ENCODE measurements at places on chromosomes 1 and 21.

GRCh38 chr1:51381964-51382363, 51.6 kb upstream of the TTC39A start:
- no peak for DNase-seq

- DNase-seq, result peak; percentile 64
These were observed 17.5 kb upstream of the RAB4A start for GRCh38 chr1:229253151-229253974.

GRCh38 chr21:15408089-15408488, 321.7 kb upstream of the USP25 start:
- DNase-seq, result no peak

DNA sequence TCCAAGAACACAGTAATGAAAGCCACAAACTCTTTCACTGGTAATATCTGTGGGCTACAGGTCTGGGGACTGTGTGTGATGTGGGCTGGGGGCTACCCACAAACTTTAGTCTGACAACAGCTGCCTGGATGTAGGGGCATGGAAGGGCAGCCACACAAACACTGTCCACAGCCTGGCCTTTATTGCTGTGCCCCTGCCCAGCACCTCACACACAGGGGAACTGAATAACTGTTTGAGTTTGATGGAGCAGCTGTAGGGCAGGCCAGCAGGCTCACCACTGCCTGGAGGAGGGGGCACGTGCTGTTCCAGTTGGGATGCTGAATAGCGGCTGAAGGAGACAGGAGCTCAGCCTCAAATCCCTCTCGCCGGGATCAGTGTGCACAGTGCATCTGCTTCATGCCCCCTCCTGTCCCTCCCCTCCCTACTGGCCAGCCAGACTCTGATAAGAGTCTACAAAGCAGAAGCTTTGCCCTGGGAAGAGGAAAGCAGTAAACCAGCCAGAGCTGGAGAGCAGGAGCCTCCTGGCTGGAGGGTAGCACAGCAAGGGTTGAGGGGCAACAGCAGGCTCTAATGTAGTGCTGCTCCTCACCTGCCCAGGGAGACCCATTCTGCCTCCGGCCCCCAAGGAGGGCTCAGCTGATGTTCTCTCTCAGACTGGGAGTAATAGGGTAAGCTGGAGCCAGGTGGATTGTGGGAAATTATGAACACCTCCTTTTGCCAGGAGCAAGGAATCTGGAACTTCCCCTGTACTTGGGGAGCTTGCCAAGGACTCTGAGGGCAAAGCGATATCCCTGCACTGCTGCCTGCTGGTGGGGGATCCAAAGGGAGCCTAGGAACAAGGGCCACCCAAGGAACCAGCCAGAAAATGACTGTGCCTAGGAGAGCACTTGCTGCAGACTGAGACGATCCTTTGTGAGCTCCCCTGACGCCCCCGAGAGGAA, 70.2 kb upstream of the GOLT1A start:
- no peak for DNase-seq

GRCh38 chr1:215772151-215772550, 205.0 kb downstream of the KCTD3 start:
- DNase-seq, result no peak

DNA sequence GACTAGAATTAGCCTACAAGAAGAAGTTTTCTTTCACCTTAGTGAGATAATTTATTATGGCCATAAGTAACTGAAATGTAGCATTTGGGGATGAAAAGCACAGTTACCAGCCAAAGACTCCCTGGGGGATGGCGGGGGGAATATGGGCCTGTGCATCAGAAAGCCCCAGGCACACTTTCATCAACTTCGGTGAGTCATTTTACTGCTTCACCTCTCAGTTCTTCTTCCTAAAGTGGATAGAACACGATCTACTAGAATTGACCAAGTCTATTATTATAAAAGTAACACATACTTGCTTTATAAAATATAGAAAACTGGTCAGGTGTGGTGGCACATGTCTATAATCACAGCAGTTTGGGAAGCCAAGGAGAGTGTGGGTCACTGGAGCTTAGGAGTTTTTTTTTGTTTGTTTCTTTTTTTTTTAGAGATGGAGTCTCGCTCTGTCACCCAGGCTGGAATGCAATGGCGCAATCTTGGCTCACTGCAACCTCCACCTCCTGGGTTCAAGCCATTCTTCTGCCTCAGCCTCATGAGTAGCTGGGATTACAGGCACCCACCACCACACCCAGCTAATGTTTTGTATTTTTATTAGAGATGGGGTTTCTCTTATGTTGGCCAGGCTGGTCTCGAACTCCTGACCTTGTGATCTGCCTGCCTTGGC, 141.8 kb downstream of the ZZZ3 start:
- no peak for DNase-seq

DNA sequence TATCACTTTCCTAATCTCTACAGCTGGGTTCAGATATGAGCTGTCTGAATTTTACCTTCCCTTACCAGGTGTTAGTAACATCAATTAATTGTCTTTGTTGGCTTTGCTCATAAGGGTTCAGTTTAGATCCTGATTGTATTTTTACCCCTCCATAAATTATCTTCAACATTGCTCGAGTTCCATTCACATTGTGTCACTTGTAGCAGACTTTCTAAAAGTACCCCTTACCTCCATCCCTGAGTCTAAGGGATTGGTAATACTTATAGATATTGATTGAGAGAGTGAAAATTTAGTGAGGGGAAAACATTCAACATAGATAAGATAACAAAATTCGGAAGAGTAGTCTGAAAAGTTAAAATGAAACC, 7.3 kb downstream of the RASAL2 start:
- no peak for DNase-seq

DNA sequence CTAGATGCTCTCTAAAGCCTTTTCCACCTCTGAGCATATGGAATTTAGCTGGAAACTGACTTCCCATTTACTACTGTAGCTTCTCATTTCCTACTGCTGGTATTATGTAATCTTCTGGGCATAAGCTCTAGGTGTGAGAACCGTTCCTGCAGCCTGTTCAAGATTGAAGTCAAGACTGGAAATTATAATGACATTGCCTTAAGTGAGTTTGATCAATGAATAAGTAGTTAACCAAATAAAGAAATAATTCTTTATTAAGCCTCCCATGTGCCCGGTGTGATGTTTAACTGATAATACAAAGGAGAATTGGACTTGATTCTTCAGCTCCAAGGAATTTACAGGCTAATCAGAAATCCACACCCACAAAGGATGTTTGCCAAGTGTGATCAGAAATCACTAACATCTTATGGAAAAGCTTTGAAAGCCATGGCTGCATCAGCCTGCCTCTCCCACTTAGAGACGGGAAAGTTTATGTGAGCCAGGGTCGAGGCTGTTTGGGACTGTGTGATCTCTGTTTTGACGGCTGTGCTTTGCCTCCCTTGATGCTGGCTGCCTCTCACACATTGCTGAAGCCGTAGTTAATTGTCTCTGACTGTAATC, 36.4 kb upstream of the PRELP start:
- no peak for DNase-seq

- no peak for DNase-seq
These were observed 8.7 kb downstream of the C1orf74 start for GRCh38 chr1:209775678-209776077.

- DNase-seq, result no peak
These were observed 8.2 kb downstream of the SYT2 start for GRCh38 chr1:202702088-202702487.

- no peak for DNase-seq
These were observed 6.9 kb downstream of the TNFRSF1B start for GRCh38 chr1:12173631-12174121.

- no peak for DNase-seq
These were observed 727.6 kb upstream of the CHRM3 start for GRCh38 chr1:238658763-238659162.

DNA sequence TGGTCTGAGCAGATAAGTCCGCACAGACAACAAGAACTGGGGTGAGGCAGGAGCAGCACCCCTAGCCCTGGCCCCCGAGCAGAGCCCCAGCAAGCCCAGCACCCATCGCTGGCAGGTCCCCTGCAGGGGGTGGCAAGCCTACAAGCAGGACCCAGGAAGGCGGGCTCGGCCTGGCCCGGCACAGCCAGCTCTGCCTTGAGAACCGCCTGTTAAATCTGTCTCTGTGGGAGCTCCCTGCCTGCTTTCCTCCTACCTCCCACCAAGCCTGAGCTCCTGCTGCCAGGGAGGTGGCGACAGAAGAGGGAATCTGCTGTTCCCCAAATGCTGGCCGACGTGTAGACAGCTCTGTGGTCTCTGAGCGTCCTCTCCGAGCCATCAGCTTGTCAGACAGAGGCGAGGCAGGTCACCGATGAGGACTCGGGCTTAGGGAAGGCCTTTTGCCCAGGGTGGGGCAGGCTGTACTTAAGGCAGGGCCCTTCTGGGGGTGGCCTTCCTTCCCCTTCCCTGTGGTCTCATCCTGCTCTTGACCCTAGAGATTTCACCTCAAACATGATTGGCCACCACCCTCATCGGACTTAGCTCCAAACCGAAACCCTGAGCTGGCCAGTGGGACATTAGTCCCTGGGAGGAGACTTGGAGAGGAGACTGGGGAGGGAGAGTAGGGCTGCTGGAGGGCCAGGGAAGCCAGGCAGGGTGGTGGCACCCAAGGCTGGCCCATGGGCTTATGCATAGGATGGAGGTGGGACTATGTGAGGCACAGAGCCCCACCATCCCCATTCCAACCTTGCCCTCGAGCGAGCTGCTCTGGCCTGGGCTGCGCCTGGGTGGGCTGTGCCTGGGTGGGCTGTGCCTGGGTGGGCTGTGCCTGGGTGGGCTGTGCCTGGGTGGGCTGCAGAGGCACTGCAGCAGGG, 7.7 kb downstream of the SELENON start:
- no peak for DNase-seq

DNA sequence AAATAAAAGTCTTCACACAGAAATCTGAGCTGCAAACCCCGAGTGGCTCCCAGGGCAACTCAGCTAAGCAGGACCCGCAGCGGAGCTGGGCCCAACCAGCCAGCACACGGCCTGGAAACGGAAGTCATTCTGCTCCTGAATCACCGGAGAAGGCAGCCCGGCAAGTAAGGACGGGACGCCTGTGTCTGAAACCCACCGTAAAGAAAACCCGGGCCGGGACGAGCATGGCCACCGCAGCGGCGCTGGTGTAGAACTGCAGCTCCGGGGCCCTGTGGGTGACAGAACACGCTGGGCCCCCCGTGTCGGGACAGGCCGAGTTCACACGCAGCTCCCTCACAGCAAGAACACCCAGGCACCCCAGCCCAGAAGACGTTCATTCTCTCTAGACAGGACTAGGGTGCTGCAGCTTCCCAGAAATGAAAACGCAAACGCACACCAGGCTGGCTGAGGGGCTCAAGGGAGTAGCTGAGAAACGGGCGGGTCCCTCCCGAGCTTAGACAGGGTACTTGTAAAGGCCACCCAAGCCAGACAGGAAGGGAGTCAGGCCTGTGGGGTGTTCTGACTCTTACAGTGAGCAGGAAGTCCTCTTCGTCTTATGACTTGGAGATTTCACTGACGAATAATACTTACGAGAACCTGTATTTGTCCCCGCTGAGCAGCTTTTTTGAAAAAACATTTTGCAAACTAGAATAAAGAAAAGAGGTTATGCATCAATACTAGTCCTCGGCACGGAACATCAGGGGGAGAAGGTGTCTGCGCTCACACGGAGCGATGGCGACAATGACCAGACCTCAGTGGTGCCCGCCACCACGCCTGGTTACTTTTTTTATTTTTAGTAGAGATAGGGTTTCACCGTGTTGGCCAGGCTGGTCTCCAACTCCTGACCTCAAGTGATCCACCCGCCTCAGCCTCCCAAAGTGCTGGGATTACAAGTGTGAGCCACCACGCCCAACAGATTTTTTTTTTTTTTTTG, 10.9 kb upstream of the CDK11B start:
- no peak for DNase-seq

DNA sequence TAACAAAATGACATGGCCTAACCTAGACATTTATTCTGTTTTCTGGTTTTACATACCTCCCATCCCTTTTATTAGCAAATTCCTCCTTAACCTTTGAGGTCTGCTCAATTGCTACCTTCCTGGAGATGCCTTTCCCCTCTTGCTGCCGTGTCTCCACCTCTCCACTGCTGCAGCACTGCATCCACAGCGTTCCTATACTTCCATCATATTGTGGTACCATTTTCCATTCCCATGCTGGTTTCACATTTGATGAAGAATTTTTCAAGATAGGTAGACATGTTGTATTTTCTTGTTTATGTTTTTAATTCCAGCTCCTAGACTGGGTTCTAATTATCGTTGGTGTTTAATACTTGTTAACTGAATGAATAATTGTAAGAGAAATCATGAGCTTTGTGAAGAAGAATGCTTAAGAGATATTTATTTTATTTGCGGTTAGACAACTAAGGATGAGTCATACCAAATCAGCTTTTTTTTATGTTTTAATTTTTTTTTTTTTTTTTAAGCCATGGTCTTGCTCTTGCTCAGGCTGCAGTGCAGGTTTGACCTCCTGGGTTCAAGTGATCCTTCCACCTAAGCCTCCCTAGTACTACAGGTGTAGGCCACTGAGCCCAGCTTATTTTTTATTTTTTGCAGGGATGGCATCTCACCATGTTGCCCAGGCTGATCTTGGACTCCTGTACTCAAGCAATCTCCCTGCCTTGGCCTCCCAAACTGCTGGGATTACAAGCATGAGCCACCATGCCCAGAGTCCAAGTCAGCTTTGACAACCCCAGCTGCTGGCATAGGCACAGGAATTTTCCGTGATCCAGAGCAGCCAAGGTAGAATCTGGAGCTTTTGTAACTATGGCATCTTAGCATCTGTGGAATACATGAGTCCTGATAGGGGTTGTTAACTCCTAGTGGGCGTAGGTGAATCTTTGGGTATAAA, 44.0 kb downstream of the ATP6V1G3 start:
- DNase-seq, result no peak

GRCh38 chr1:90435351-90435750, 281.8 kb downstream of the BARHL2 start:
- DNase-seq, result no peak

- no peak for DNase-seq
These were observed 67.7 kb upstream of the AJAP1 start for GRCh38 chr1:4586611-4587160.

DNA sequence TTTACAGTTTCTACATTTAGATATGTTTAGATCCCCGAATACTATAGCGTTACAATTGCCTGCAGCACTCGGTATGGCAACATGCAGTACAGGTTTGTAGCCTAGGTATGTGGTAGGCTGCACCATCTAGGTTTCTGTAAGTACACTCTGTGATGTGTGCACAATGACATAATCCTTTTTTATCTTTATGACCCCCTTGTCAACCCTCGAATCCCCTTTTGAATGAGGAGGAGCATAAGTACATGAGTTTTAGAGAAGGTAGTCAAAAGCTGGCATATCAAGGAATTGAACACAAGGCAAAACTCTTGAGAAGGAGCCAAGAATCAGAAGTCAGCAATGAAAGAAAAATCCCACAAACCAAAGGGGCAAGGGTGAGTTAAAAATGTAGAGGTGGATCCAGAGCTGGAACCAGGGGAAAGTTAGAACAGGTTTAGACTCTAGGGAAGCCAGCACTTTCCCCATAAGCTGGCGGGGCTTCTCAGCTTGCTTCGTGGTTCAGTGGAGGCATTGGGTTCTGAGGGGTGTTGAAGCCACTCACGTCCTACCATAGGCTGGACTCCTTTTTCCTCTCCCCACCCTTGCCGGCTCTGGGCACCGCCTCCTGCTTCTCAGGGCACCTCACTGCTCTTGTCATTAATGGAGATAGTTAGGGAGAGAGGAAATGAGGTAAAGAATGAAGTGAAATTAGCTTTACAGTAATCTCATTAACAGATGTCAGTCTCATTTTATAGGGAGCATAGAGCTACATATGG, 31.3 kb downstream of the OLFML3 start:
- no peak for DNase-seq

GRCh38 chr1:9352377-9353134, 59.9 kb downstream of the SPSB1 start:
- peak; percentile 90 for DNase-seq

- DNase-seq, result peak; percentile 5
These were observed 12.8 kb upstream of the LRRC52 start for GRCh38 chr1:165531021-165531420.

- no peak for DNase-seq
These were observed 21.7 kb downstream of the HMGN2 start for GRCh38 chr1:26493938-26494337.

GRCh38 chr1:156821801-156822200, 5.2 kb upstream of the SH2D2A start:
- no peak for DNase-seq
